EH (cell line): ENCODE measurements at places on chromosomes 4 and X.
A peak's percentile ranks its signal among the peaks of the same experiment; 100 is the strongest.

DNA sequence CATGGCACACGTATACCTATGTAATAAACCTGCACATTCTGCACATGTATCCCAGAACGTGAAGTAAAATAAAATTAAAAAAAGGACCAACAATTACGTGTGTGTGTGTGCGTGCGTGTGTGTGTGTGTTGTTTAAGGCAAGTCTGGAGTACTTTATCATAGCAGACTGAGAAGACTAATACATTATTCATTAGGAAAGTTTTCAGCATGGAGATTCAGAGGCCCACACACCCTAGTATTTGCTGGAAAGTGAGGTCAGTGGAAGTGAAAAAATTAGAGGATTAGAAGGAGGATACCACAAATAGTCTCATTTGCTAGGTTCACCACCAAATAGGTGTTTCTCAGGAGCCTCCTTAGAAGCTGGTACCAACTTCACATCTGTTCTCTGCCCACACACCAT is 457.1 kb upstream of the CPEB2 start:
- no peak for DNase-seq

- DNase-seq, result no peak
Observed at GRCh38 chr4:105345838-105346237, 128.0 kb downstream of the PPA2 start.

- DNase-seq, result no peak
Observed at GRCh38 chrX:38514016-38514854, 47.1 kb upstream of the TSPAN7 start.

DNA sequence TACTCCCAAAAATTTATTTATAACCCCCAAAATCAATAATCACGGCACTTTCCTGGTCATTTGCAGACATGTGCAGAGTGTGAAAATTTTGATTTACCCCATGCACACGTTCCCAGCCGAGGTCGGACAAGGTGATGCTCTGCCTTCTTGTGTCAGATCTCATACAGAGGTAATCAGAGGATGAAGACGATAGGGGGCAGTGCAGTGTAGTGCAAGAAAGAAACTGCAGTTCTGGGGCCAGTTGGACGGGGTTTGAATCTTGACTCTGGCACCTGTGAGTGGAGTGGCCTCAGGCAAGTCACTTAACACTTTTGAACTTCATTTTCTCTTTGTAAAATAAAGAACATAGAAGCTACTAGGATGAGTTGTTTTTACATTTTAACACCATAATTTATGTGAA is 88.4 kb downstream of the FRMPD3 start:
- peak; percentile 56 for DNase-seq

DNA sequence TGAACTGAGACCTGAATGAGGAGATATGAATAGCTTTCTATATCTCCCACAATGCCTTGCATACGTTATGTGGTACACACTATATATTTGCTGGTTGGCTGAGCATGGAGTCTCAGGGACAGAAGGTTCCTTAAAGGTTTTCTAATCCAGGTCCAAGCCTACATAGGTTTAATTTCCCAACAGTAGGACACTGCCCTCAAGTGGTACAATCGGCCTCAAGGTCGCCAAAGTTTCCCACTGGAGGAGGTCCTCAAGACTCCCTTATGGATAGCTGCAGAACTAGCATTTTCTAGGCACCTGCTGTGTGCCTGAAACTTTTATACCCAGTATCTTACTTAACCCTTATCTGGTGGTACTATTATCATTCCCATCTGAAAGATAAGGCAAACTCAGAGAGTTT is 21.0 kb upstream of the EFNB1 start:
- DNase-seq, result peak; percentile 33

DNA sequence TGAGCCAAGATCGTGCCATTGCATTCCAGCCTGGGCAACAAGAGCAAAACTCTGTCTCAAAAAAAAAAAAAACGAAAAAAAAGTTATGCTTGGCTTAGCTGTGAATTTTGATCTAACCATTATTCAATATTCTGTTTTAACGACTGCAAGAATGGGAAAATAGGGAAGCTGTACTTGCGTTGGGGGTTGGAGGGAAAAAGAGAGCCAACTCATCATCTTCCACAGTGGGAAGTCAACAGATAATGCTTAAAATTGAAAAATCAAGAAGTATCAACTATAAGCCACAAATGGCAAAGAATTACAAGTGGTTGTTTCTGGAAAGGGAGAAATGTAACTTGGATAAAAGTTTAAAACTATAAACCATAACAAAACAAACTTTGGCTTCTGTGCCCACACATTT is 2.9 kb downstream of the TEC start:
- DNase-seq, result no peak

DNA sequence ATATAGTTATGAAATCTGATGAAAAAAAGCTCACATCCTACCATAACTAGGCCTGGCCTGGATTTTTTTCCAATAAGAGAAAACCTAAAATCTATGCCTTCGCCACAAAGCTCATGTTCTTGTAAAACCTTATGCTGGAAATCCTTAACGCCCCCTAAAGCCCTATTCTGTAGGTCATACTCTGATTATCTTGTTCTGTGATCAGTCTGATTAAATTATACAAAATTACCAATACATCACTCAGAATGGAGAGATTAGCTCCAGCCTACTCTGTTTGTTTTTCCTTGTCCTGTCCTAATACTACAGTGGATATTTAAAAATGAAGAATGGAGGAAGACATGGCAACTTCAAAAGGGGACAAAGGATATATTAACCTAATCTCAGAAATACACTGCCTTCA is 7.2 kb downstream of the ZNF827 start:
- DNase-seq, result no peak

DNA sequence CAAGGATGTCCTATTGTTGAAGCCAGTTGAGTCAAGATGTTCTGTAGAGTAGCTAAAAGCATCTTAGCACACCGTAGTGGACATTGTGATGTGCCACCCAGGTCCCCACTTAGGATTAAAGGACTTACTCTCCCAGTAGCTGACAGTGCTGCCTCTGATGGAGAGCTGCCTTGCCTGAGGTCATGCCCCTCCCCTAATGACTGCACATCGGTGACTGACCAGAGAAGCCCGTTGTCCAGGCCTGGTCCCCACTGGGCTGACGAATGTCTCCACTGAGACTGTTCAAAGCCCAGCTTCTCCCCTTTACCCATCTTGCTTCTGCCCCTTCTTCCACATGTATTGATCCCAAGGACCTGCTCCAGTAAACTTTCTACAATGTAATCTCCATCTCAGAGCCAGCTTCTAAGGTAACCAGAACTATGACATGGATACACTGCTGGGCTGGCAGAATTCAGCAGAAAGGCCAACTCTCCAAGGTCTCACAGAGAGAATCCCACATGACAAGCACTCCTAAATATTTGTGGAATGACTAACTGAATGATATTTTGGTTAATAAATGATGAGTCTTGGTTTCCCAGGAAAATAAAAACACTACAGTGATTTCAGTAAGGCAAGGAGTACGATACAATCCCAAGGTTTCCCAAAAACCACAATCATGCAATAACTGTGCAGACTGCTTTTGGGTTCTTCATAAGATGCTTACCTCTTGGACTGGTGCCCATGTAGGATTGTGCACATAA is 82.4 kb upstream of the TMEM150C start:
- peak; percentile 93 for DNase-seq

GRCh38 chr4:32499171-32499570 is 1779.0 kb downstream of the PCDH7 start:
- no peak for DNase-seq

- DNase-seq, result peak; percentile 21
Observed at GRCh38 chr4:38860788-38861424, 4.3 kb upstream of the TLR6 start.

GRCh38 chrX:107542500-107542899 is 85.8 kb upstream of the PRPS1 start:
- DNase-seq, result peak; percentile 23
